GM03348 (cell line): ENCODE measurements at places on chromosomes 6 and 20.

GRCh38 chr20:25310921-25311728 is 63.2 kb downstream of the PYGB start:
- DNase-seq, result peak; percentile 81

DNA sequence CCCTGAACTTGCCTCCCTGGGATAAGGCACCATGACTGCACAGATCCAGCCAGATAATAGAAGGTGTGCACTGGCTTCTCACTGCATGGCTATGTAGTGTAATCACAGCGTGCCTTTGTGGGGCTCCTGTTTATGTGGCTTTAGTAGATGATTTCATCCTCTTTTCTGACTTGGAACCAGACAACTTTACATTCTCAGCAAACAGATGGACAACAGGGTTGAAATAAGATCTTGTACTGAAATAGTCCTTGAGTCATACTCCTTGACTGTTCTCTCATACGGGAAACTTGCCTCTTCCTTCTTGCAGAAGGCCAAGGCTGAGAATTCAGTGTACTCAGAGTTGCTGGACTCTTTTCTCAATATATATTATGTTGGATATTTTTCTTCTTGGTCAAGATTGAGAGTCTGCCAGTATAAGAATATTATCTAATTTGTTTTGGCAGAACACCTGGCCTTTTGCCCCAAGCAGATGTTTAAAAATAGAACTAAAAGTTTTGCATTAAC is 25.0 kb upstream of the RNF144B start:
- peak; percentile 81 for DNase-seq

GRCh38 chr20:57785061-57785460 is 75.2 kb upstream of the PMEPA1 start:
- no peak for DNase-seq

DNA sequence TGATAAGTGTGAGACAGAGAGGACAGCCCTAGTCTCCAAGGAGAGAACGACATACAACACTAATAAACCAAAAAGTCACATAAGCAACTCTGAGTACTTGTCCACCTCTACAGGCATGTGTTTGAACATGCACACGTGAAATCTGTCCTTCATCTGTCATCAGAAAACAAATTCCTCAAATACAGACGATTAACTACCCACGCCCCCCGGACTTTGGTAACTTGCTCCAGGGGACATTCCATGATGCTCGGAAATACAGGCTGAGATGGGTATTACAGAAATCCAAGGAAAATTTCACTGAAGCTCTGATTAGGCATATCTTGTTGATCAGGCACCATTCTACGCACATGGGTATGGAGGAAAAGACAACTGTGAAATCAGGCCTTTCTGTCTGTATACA is 57.8 kb downstream of the LYRM4 start:
- no peak for DNase-seq
